ENCODE measurements at places on chromosomes 12 and 14.

GRCh38 chr14:94671870-94672444 lies 59.8 kb downstream of the SERPINA3 start:
- DNase-seq = no peak

GRCh38 chr14:89619596-89619995 lies 202.6 kb upstream of the FOXN3 start:
- DNase-seq = no peak

- DNase-seq = no peak
These were observed 38.9 kb downstream of the DNAI7 start for GRCh38 chr12:25156061-25156460.

GRCh38 chr14:99043267-99043615 lies 228.8 kb downstream of the BCL11B start:
- no peak for DNase-seq

GRCh38 chr12:45907955-45908354 lies 82.4 kb downstream of the SCAF11 start:
- DNase-seq = no peak

- DNase-seq = no peak
These were observed 304.1 kb downstream of the EGLN3 start for GRCh38 chr14:33646692-33647260.

GRCh38 chr12:79926951-79927350 lies 7.9 kb downstream of the PPP1R12A start:
- no peak for DNase-seq

- no peak for DNase-seq
These were observed 128.6 kb downstream of the ZFP36L1 start for GRCh38 chr14:68664225-68664681.

DNA sequence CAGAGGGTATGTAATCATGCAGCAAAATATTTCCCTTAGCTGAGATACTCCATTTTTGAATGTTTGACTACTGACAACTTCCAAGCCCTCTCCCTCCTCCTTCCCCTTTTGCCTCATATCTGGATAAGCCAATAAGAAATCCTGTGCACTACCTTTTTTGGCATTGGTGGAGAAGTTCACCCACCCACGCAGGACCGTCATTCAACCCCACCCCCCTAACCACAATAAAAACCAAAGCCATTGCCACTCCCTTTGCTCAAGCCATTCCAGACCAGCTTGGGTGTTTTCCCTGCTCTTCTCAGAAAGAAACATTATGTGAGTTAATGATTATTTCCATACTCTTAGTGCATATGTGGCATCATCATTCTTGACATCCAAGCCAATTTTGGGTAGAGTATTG lies 176.7 kb downstream of the PTPN11 start:
- DNase-seq = no peak

- DNase-seq = no peak
These were observed 28.2 kb upstream of the TMEM179 start for GRCh38 chr14:104632781-104633180.

DNA sequence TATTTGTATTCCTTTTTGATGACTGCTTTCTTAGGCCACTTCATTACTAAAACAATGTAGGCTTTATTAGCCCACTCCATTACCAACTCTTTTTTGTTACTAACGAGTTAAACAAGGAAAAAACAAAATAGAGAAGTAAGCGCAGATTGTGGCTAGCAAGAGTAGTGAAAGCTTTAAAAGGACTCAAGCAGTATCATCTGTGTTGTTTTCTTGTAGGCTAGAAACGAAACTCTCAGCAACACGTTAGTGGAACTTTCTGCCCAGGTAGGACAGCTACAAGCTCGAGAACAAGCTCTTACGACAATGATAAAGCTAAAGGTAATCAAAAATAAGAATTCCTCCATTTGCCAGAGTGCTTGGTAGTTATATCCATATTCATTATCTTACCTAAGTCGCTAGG lies 11.1 kb downstream of the CCDC62 start:
- DNase-seq = no peak

- DNase-seq = no peak
These were observed 179.6 kb upstream of the LMO3 start for GRCh38 chr12:16785524-16785923.

GRCh38 chr12:106918746-106919145 lies 37.0 kb upstream of the TMEM263 start:
- peak; percentile 45 for DNase-seq

Data from NCI-H2081 treated with DMSO at 0.1 percent for 48 hours (cell line).